GM23248 (cell line): ENCODE measurements at places on chromosomes 12 and 14. TPM values are rescaled to one million over a fixed set of nuclear protein-coding genes. Genes with fewer than 3 reads are reported as not detected.

The CFAP251 gene
- total RNA-seq: 1.6 and 4.4 TPM in 2 replicates

GRCh38 chr14:64536488-64537245 lies 3.9 kb upstream of the HSPA2 start:
- peak overlapping the region; percentile 58 for H3K27ac ChIP-seq
- DNase-seq: peak; percentile 65
- H3K4me1 ChIP-seq: peaks cover 22% of the 10 kb centered on the region
- H3K36me3 ChIP-seq: no peaks in the 10 kb centered on the region
- H3K27me3 ChIP-seq: no peaks in the 10 kb centered on the region

DNA sequence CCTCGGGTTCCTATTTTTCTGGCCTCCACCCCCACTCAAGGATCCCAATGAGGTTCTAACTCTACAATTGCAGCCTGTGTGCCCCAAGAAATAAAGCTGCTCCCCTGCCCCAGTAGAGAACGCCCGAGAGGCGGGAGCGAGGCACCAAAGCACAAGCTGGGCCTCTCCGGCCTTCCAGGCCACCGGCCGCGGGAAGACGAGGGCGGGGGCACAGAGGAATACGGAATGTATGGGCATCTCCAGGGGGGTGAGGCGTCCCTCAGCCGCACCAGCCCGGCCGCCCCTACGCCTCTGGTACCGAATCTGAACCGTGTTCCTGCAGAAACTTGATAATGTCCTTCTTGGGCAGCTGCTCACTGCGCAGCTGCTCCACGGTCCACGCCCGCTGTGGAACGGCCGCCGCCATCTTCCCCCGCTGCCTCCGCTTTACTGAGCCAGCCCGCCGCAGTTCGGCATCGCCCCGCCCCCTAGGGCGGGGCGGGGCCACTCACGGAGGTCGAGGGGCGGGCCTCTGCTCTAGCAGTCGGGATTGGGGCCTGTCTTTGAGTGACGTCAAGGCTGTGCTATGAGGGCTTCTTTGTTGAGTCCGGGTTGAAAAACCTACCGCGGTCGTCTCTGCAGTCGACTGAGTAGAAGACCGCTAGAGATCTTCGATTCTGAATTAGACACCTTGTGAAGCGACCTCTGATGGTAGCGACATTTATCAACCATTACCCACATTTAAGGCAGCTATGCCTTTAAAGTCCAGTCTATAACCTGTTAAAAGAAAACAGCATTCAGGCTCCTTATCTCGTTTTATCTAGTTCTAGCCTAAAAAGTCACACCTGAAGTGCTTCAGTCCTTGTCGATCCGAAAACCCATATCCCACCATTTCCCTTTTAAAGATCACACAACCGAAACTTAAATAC lies at the start of gene FKBP3:
TSS of gene FKBP3 (minus strand) at position 431 of the 908 bp plus-strand sequence. CDS start at position 406, 25 bp downstream.
- H3K36me3 ChIP-seq: 0 out of 2 replicates have a peak, but pooled peaks cover under 1% of the 10 kb centered on the region
- H3K27ac ChIP-seq: peak within 1 kb of the TSS; percentile 76
- H3K27me3 ChIP-seq: no peaks in the 10 kb centered on the region
- peaks cover 21% of the 10 kb centered on the region for H3K4me1 ChIP-seq
- peak within 1 kb of the TSS; percentile 90 for H3K4me3 ChIP-seq

GRCh38 chr14:39555749-39556148 lies 123.5 kb upstream of the FBXO33 start:
- no peak overlapping the region for H3K27ac ChIP-seq
- no peaks in the 10 kb centered on the region for H3K27me3 ChIP-seq
- no peaks in the 10 kb centered on the region for H3K4me1 ChIP-seq
- no peaks in the 10 kb centered on the region for H3K36me3 ChIP-seq
- no peak for DNase-seq

GRCh38 chr14:22088614-22089342 lies 415.2 kb upstream of the OR4E1 start:
- no peak overlapping the region for H3K4me3 ChIP-seq
- no peaks in the 10 kb centered on the region for H3K27me3 ChIP-seq
- H3K4me1 ChIP-seq: no peaks in the 10 kb centered on the region
- DNase-seq: no peak
- no peaks in the 10 kb centered on the region for H3K36me3 ChIP-seq

The TSHR gene
- total RNA-seq: not detected in 2 replicates

The RIMKLB gene
- 21.9 and 23.2 TPM in 2 replicates for total RNA-seq

DNA sequence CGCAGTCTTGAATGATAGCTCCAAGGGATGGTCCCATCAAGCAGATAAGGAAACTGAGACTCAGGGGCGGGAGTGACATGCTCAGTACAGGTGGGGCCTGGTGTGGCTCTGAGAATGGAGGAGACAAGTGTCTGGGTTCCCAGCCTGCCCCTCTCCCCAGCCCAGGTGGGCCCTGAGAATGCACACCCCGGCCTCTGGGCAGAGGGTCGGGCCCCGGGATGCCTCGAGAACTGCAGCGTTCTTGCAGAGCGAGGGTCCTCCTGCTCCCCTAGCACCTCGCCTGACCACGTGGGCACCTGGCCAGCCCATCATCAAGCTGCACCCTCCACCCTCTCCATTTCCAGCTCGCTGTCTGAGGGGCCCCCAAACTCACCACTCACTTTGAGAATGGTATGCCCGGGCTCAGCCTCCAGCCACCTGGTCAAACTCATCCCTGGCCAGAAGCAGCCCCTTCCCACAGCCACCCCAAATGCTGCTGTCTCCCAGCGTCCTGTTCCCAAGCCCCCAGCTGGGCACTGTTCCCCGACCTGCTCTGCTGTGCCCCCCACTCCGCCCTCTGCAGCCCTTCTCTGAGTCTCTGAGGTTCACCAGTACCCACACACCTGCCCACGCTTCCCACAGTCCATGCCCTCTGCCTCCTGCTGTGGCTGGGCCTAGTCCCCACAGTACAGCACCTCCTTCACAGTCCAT lies 44.3 kb downstream of the CYP46A1 start:
- peaks cover 4% of the 10 kb centered on the region; the same call in 1 of the 2 replicates for H3K27me3 ChIP-seq
- no peaks in the 10 kb centered on the region for H3K36me3 ChIP-seq
- DNase-seq: no peak

The COX8C gene
- total RNA-seq: not detected in 2 replicates

DNA sequence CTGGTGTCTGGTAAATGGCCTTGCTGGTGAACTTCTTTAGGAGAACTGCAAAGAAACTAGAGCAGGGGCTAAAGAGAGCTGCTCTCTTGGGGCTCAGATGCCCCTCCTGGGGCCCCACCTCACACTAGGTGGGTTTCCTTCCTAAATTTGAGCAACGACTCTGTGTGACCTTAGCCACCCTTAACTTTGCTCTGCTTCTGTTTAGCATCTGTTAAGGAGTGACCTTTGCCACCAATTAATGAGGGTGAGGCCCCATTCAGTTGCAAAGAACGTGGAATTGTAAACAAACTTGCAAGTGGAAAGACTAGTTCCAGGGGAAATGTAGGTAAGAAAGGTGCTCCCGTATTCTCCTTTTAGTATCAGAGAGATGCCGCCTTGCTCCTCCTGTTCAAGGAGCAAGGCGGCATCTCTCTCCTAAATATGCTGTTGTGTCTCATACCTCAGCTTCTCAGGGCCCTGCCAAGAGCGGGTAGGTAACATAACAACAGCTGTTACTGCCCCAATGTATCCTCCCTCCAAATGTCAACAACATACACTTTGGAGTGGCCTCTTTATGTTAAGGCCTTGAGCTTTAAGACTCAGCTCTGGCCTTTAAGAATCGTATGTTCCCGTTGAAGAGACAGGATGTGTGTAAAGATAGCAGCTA lies 77.6 kb upstream of the FUT8 start:
- H3K27me3 ChIP-seq: no peaks in the 10 kb centered on the region
- H3K36me3 ChIP-seq: no peaks in the 10 kb centered on the region
- peaks cover 53% of the 10 kb centered on the region for H3K4me1 ChIP-seq
- H3K4me3 ChIP-seq: peak overlapping the region; percentile 32; the same call in 1 of the 2 replicates

The EIF2S3B gene
- 4.9 and 8.9 TPM in 2 replicates for total RNA-seq

DNA sequence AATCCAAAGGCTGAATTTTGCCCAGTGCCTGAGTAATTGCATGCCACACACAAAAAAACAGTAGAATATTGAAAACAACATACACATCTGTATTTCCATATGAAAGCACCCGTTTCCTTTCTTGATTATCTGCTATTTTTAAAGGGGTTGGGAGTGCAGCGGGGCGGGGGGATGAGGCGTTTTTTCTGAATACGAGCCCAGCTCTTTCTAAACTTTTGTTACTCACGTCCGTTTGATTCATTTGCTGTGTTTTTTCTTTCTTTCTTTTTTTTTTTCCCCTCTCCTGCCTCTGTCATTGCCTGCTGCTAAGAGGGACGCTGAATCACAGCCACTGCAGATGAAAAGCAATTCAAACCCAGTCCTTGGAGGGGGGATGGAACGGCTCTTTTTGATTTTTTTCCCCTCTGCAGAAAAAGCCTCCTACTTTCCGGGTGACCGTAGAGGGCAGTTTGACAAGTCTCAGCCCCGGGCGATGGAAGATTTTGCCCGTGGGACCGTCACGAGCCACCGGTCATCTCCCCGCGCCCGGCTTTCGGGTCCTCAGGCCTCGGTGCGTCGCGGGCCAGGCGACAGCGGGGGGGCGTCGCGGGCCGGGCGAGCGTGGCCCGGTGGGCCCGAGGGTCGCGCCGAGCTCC lies 572 bp upstream of the RASSF8 start:
- H3K27ac ChIP-seq: peak overlapping the region; percentile 99
- H3K36me3 ChIP-seq: peaks cover 6% of the 10 kb centered on the region; the same call in 1 of the 2 replicates
- no peaks in the 10 kb centered on the region for H3K27me3 ChIP-seq
- peak; percentile 94 for DNase-seq
- peak overlapping the region; percentile 96 for H3K4me3 ChIP-seq

DNA sequence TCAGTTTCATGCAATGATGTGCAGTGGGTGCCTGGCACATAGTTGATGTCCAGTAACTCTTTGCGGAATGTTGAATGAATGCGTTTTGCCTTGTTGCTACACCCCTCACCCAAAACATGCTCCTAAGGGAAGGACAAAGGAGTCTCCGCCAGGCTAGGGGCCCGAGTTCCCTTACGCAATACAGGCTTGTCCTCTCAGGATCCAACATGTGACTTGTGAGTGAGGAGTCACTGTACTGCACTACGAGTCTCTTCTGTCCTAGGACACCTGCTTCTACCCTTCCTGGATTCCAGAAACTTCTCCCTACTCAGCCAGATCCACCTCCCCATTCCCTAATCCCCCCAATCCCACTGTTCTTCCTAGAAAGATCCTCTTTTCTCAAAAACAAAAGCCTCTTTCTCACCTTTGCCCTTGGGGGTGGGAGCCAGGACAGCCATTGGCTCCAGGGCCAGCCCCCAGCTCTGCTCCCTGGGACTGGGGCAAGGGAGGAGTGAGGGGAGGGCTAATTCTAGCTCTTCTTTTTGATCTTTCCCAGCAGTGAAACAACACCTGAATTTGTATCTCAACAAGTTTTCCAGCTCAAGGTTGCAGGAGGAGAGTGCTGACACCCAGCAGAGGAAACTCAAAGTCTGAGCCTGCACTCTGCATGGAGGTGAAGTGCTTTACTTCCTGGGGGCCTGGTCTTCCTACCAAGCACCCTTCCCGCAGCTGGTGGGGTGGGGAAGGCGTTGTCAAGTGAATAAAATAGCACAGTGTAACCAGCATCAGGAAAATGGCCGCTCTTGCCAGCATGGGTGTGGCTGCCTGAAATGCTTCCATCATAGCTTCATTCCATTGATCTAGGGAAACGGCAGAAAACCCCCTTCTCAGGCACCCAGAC lies 3.4 kb upstream of the OTUB2 start:
- H3K4me1 ChIP-seq: no peaks in the 10 kb centered on the region
- H3K27me3 ChIP-seq: no peaks in the 10 kb centered on the region
- no peaks in the 10 kb centered on the region for H3K36me3 ChIP-seq
- no peak for DNase-seq
- no peak overlapping the region for H3K4me3 ChIP-seq
- no peak overlapping the region for H3K27ac ChIP-seq

- no peak for DNase-seq
- no peaks in the 10 kb centered on the region for H3K27me3 ChIP-seq
- no peak overlapping the region for H3K27ac ChIP-seq
- H3K36me3 ChIP-seq: no peaks in the 10 kb centered on the region
- no peak overlapping the region for H3K4me3 ChIP-seq
Measured at GRCh38 chr12:61525331-61525730, 734.9 kb upstream of the USP15 start.

- H3K27ac ChIP-seq: peak overlapping the region; percentile 76
- H3K36me3 ChIP-seq: no peaks in the 10 kb centered on the region
- peak overlapping the region; percentile 81 for H3K4me3 ChIP-seq
- peak; percentile 40 for DNase-seq
- H3K4me1 ChIP-seq: peaks cover 20% of the 10 kb centered on the region
- no peaks in the 10 kb centered on the region for H3K27me3 ChIP-seq
Measured at GRCh38 chr12:71685312-71685906, 473 bp upstream of the TMEM19 start.

The AMIGO2 gene
- total RNA-seq: 25.7 and 29.9 TPM in 2 replicates

- DNase-seq: no peak
- H3K4me3 ChIP-seq: no peak overlapping the region
- no peak overlapping the region for H3K27ac ChIP-seq
- H3K4me1 ChIP-seq: no peaks in the 10 kb centered on the region
Measured at GRCh38 chr12:58163021-58163420, 221.7 kb downstream of the ATP23 start.

GRCh38 chr14:24399999-24400718 lies 1.4 kb downstream of the NYNRIN start:
- H3K4me1 ChIP-seq: peaks cover 18% of the 10 kb centered on the region
- H3K36me3 ChIP-seq: no peaks in the 10 kb centered on the region
- H3K27me3 ChIP-seq: no peaks in the 10 kb centered on the region
- H3K27ac ChIP-seq: no peak overlapping the region
- peak overlapping the region; percentile 76; the same call in 1 of the 2 replicates for H3K4me3 ChIP-seq

DNA sequence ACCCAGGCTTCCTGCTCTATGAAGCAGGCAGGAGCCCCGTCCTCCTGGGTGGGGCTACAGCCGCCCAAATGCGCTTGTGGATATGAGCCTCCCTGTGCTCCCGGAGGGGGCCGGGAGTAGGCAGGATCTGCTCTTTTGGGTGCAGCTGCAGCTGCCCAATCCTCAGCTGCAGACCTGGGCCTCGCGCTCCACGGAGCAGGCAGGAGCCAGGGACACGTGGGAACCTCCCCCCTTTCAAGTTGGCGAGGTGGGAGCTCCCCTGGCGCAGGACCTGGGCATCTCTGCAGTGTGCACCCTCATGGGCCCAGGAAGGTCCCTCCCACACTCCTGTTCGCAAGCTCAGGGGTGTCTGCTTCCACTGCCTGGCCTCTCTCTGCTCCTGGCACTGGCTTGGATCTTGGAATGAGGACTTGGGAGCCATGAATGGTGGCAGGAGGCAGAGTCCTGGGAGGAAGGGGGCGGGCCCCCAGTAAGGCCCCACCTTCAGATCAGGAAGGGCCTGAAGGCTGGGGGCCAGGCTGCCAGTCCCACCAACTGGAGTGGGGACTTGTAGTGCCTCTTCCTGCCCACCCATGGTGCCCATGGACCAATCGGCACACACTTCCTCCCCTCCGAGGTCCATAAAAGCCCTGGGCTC lies 61.3 kb downstream of the KLRG1 start:
- no peak overlapping the region for H3K27ac ChIP-seq
- no peaks in the 10 kb centered on the region for H3K4me1 ChIP-seq
- no peak overlapping the region for H3K4me3 ChIP-seq
- H3K36me3 ChIP-seq: no peaks in the 10 kb centered on the region

The DDIT3 gene
- total RNA-seq: 13.2 and 14.7 TPM in 2 replicates
